ENCODE measurements at places on chromosomes 5 and 9.

- DNase-seq: no peak
Observed at GRCh38 chr5:163496286-163496685, 9.1 kb upstream of the MAT2B start.

- no peak for DNase-seq
Observed at GRCh38 chr5:170306381-170306831, 8.8 kb upstream of the LCP2 start.

DNA sequence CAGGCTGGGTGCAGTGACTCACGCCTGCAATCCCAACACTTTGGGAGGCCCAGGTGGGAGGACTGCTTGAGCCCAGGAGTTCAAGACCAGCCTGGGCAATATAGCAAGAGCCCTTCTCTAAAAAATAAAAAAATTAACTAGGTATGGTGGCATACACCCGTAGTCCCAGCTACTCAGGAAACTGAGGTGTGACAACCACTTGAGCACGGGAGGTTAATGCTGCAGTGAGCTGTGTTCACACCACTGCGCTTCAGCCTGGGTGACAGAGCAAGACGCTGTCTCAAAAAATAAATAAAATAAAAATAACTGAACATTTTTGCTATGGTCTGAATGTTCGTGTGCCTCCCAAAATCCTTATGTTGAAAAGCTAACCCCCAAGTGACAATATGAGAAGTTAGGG is 24.5 kb downstream of the AGTPBP1 start:
- DNase-seq: no peak

GRCh38 chr9:751137-752051 is 90.1 kb upstream of the DMRT1 start:
- DNase-seq: no peak

DNA sequence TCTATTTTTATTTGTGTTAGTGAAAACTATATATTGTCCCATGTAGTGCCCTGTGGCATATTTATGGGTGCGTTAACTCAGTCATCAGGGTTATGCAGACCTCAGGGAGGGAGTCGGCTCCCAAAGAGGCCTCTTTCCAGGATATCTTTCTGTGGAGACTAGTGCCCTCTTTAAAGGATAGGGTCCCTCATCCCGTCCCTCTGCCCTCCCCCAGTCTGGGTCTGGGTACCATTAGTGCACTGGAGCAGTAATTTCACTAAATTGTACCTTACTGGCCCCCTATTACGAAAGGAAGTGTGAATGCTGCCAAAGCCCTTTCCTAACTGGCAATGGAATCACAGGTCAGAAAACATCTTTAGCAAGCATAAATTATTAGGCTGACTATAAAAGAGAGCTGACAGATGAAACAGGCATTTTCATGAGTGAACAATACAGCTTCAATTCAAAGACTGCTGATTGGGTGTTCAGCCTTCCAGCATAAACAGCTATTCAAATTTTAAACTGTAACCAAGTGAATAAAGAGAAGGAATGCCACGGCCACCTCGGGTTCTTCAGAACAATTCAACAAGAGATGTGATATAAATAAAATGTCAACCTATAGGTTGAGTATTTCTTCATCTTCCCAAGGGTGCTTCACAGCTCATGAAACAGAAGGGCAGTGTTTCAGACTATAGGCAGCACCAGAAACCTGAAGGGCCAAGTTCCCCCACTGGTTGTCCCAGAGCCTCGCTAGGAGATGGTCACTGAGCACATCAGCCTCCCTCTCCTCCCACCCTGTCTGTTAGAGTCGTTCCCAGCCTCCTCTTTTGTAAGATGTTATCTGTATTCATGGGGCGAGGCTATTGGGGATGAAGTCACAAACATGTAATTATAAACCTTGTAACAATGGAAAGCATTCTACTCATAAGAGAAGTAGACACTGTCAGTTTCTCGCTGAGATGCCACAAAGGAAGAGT is 318.7 kb downstream of the TMEM161B start:
- DNase-seq: peak; percentile 6

GRCh38 chr5:176353533-176353932 is 8.0 kb downstream of the KIAA1191 start:
- DNase-seq: no peak

GRCh38 chr5:139451176-139451575 is 11.4 kb downstream of the ECSCR start:
- DNase-seq: no peak

DNA sequence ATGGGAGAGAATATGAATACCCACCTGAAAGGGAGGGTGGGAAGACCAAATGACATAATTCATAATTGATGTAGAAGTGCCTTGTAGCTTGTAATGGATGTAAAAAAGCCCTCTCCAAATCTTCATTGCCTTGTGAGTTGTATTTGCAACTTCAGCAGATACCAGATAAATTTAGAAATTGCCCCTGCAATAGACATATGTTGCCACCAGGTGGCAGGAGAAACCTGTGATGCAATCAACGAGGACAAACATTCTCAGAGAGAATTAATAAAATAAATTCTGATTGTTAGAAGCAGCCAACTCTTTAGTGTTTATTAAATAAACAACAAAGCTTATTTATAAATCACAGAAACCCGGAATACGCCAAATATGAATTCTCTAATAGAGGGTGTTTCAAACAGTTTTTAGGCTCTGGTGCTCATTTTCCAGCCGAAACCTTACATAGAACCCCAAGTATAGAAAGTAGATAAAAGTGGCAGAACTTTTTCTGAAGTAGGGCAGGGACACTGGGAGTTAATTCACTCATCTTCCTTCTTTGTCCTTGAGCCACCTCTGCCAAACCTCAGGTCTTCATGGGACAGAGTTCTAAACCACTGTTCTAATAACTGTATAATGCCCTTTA is 147.8 kb downstream of the TMEM38B start:
- DNase-seq: peak; percentile 36

DNA sequence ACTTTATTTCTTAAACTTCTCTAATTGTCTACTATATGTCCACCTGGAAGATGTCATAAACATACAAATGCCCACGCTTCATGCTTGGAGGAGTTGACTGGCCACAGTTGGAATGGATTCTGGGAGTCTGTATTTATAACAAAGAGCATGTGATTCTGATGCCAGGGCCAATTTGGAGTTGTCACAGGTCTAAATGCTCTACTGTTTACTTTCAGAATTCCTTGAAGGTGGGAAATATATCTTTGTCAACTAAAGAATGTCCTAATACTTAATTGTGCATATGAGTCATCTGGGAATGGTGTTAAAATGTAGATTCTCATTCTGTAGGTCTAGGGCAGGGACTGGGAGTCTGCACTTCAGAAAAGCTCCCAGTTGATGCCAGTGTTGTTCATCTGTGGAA is 196.1 kb downstream of the ANXA1 start:
- no peak for DNase-seq

GRCh38 chr5:176578391-176578808 is 29.3 kb downstream of the CDHR2 start:
- no peak for DNase-seq

DNA sequence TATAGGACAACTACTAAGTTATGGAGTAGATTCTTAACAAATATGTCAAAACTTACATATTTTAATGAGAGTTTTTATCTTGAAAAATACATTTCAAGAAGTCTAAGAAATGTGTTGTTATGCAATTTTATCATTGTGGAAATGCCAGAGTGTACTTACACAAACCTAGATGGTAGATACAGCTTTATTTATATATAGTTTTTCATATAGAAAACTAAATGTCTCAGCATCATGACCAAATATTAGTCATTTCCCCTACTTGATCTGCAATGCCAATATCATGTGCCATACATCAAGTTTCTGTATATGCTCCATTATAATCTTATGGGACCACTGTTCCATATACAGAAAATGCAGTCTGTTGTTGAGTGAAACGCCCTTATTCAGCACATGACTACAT is 28.7 kb downstream of the CAST start:
- no peak for DNase-seq

GRCh38 chr5:154276973-154277331 is 86.4 kb downstream of the GALNT10 start:
- DNase-seq: no peak

GRCh38 chr9:5714501-5715401 is 85.8 kb downstream of the RIC1 start:
- DNase-seq: no peak

DNA sequence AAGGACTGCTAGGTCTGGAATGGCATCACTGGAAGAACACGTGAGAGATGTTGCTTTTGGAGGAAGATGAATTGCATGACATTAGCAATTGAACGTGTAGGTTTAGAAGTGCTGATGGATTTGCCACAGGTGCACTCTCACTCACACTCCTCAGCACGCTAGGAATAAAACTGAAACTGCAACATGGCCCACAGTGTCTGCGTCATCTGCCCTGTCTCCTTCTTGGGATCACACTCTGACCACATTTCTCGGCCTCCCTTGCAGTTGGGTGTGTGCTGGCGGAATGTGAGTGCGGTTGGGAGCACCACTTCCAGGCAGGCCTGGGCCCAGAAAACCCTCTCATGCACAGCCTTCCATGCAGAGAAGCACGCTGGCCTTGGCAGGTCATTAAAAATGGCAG is 152.8 kb upstream of the LHFPL2 start:
- DNase-seq: no peak

DNA sequence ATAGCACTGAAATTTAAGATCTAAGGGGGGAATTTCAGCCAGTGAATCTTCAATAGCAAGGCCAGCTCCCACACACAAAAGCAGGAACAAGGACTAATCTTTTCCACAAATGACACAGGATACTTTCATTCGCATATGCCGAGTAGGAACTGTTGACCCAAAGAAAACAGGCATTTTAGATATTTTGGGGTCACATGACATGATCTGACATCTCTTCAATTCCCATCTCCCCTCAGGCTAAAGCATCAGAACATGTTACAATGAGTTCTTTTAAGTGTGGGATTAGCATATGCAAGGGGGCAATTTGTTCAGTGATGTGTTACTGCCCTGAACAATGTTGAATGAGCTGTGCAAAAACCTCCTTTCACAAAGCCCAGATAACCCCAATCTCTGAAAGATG is 68.2 kb downstream of the TLE1 start:
- DNase-seq: no peak

DNA sequence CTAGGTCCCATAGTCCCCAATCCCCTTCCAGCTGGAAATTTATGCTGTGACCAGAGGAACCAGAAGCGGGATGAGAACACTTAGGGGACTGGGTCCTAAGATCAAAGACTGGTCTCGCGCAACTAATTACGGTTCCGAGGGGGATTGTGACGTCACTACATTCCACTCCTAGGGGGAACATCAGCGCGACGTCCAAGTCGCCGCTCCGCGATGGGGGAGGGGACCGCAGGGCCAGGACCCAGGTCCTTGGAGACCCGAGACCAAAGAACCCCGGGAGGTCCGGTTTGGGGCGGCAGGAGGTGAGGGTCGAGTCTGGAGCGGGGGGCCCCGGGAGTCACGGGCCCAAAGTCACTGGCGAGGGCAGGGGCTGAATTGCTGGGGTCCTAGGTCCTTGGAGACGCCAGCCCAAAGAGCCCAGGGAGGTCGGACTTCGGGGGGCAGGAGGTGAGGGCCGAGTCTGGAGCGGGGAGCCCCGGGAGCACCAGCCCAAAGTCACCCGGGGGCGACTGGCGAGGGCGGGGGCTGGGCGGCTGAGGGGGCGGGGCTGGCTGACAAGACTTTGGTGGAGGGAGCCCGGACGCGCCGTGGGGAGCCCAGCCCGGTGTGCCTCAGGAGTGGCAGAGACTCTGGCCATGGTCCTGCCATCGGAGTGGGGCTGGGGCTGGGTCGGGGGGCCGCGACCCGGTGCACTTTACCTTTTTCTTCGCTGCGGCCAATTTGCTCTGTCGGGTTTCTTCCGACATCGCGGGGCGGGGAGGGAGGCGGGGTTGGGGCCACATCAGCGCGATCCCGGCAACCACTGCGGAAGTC is at the start of gene GOLGA2:
Gene GOLGA2 (minus strand): TSS at position 810 of the 810 bp plus-strand sequence. CDS start 31 bp downstream, at position 779.
- DNase-seq: no peak

GRCh38 chr5:141633871-141634561 is 2.6 kb downstream of the HDAC3 start:
- DNase-seq: no peak
